ENCODE measurements at places on chromosomes 7 and 10.
A peak's percentile ranks its signal among the peaks of the same experiment; 100 is the strongest.

- DNase-seq, result peak; percentile 74
Measured at GRCh38 chr10:6269953-6270867, 67.5 kb downstream of the PFKFB3 start.

DNA sequence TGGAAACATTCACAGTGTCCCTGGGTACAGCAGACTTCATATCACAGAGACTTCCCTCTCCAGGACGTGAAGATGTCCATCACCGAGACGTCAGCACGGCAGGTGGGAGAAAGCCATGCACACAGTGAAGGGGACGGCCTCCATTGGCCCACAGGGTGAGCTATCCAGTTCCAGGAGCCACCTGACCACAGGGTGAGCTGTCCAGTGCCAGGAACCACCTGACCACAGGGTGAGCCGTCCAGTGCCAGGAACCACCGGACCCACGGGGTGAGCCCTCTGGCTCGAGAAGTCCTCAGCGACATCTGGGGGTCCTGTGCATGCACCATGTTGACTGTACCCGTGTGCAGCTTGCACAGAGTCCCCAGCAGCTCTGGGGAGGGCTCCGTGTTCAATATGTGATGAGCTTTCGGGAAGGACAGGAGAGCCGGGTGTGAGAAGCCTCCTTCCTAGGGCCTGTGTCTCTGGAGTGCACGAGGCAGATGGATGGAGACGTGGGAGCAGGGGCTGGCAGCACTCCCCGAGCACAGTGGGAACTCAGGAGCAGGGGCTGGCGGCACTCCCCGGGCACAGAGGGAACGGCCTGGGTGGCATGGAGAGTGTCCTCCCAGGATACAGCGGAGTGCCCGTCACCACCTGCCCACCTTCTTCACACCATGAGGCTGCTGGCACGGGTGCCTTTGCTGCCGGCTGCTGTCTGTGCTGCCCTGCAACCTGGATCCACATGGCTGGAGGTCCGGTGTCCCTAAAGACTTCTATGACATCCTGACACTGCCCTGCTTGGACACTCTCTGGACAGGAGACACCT lies 616.2 kb downstream of the DNAJB6 start:
- no peak for DNase-seq

DNA sequence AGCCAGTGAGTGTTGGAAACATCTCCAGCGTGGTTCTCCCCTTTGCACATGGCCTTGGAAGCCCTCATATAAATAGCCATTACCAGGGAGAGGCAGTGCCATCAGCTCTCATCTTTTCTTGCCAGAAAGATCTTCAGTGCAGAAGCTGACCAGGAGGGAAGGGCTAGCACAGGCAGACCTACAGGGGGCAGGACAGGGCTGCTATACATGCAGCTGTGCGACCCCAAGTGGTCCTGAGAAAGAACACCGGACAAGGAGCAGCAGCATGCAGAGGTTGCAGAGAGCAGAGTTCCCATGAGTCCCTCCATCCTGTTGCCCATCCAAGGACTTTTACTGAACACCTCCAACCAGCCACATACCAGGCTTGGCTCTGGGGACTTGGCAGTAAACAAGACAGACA lies 17.1 kb downstream of the GRID1 start:
- no peak for DNase-seq

DNA sequence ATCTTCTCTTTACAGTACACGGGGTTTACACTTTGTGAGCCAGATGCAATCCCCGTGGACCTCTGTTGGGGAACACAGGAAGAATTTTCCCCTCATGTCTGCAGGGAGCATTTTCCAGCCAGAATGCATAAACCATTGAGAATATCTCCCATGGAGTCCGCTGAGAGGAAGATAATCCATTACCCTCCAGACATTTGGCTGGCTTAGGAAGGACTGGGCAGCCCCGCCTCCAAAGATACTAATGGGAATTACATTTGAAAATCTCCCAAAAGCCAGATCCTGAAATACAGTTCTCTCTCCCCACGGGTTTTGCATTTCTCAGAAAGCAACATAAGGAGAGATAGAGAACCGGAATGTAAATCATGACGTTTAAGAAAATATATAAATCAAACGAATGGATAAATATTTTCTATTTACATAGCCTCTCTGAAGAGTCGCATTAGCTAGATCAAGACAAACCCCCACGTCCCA lies 53.5 kb downstream of the TRIL start:
- no peak for DNase-seq

- DNase-seq, result peak; percentile 21
Measured at GRCh38 chr10:49398000-49398861, 2.3 kb upstream of the DRGX start.

GRCh38 chr10:47033081-47033480 lies 121.9 kb downstream of the PTPN20 start:
- DNase-seq, result no peak

GRCh38 chr10:70616761-70617160 lies 14.2 kb upstream of the PRF1 start:
- DNase-seq, result no peak

GRCh38 chr10:49177391-49178355 lies 10.5 kb downstream of the TMEM273 start:
- peak; percentile 63 for DNase-seq

DNA sequence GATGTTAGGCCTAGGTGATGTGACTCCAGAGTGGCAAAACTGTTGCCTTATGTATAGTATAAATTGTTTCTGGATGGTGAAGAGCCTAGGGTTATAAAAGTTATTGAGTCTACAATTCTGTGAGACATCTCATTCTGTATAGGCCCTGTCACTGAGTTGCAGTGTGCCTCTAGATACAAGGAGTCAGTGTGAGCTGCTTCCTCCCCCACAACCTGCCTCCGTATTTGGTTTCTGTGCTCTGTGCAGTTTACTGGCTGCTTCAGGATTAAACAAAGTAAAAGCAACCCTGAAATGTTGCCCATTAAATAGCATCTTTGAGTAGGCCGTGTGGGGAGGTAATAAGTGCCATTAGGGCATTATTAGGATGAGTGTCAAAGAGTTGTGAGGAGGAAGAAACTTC lies 1.9 kb upstream of the IFRD1 start:
- no peak for DNase-seq

- no peak for DNase-seq
Measured at GRCh38 chr10:69361303-69361614, 55.5 kb downstream of the TACR2 start.

DNA sequence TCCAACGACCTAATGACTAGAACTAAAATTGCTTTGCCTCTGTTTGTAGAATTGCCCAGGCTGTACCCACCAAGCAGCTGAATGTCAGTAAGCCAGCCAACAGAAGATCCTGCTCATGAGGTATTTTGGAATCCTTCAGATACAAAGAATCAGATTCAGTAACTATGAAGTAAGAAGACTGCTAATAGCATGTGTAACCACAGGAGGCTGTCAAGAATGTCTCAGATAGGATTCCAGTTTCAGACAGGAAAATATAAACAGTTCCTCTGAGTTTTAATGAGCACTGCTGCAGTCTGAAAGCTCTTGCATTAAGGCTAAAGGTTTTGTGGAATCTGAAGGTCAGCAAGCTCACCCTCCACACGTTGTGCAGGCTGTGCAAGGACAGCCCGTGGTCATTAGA lies 112.6 kb upstream of the ADAM12 start:
- no peak for DNase-seq

GRCh38 chr7:141312395-141312794 lies 238.5 kb downstream of the TMEM178B start:
- DNase-seq, result no peak

GRCh38 chr10:18647151-18647550 lies 4.2 kb downstream of the NSUN6 start:
- DNase-seq, result no peak

DNA sequence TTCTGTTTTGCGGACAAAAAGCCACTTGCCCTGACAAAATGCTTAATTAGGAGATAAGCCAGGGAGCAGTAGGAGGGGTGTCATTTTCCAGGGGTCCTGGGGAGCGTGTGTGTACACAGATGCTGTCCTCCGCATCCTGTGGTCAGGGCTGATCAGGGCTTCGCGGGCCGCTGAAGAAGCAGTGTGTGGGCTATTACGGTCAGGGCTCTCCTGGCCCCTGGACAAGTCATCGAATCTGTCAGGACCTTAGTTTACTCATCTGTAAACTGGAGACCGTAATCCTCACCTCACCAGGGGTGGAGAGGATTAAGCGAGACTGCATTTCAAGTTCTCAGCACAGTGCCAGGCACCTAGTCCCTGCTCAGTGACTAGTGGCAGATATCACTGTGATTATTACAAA lies 26.0 kb upstream of the MXI1 start:
- DNase-seq, result no peak

GRCh38 chr10:113053091-113053490 lies 103.0 kb downstream of the TCF7L2 start:
- DNase-seq, result no peak

- DNase-seq, result no peak
Measured at GRCh38 chr7:28409716-28410627, 2.3 kb upstream of the CREB5 start.

DNA sequence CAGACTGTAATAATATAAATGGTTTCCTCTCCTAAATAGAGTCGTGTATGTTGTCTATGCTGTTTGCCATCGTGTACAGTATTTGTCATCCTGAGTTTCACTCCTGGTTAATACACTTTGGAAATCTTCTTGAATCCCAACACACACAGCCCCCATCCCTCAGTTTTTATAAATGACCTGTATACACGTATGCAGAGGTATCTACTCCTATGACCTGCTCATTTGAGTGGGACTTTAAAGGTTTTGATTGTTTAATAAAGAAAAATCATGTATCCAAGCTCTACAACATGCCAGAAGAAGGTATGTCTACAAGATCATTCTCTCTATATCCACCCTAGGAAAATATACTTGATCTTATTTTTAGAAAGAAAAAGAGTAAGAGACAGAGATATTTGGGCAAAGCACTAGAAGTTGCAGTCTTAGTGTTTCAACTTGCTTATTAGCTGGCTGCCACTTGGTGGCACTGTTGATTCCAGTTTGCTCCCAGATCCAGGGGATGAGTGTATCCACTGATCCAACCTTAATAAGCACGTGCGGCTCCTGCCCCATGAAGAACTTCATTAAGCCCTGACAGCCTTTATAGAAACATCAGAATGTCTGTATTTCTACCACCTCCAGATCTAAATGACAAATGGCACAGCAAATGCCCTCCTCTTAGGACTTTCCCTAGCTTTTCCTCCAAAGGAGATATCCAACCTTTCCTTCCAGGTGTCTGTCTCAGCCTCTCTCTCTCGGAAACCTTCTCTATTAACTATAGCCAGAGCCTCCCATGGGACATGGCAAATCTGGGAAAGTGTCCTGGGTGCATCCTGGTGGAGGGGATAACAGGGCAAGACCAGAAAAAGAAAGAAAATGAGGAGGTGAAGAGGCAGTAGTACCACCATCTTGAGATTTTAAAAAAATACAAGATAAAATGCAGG lies 181.6 kb upstream of the NEBL start:
- peak; percentile 25 for DNase-seq

- no peak for DNase-seq
Measured at GRCh38 chr7:130595986-130596385, 72.6 kb downstream of the COPG2 start.

GRCh38 chr10:85315657-85316056 lies 987.3 kb downstream of the CCSER2 start:
- no peak for DNase-seq

- no peak for DNase-seq
Measured at GRCh38 chr7:67653856-67654454, 657.3 kb downstream of the TYW1 start.

- DNase-seq, result no peak
Measured at GRCh38 chr7:150912427-150912826, 60.1 kb downstream of the AOC1 start.

DNA sequence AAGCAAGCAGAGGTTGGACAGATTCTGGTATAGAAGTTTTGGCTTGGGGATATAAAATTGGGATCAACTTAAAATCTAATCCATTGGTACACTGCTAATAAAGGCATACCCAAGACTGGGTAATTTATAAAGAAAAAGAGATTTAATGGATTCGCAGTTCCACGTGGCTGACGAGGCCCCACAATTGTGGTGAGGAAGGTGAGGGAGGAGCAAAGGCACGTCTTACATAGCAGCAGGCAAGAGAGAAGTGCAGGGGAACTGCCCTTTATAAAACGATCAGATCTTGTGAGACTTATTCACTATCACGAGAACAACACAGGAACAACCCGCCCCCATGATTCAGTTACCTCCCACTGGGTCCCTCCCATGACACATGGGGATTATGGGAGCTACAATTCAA lies 9.7 kb downstream of the ACADSB start:
- DNase-seq, result no peak

DNA sequence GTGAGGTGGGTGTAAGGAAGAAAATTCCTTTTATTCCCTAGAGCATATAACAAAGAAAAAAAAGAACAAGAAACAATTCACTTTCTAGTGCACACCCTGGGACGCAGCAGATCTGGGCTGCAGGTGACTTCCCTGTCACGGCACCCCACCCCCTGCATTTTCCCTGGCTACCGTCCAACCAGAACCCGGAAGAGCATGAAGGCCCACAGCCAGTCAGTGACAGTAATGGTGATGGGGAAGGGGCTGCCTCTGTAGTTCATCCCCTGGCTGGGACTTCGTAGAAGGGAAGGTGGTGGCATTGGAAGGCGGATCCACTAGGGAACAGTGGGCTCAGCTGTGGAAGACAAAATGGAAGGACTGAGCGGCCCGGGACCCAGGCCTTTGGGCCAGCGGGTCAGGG lies 236.7 kb downstream of the BUB3 start:
- DNase-seq, result no peak

GRCh38 chr10:33661580-33662336 lies 327.3 kb upstream of the NRP1 start:
- DNase-seq, result no peak

DNA sequence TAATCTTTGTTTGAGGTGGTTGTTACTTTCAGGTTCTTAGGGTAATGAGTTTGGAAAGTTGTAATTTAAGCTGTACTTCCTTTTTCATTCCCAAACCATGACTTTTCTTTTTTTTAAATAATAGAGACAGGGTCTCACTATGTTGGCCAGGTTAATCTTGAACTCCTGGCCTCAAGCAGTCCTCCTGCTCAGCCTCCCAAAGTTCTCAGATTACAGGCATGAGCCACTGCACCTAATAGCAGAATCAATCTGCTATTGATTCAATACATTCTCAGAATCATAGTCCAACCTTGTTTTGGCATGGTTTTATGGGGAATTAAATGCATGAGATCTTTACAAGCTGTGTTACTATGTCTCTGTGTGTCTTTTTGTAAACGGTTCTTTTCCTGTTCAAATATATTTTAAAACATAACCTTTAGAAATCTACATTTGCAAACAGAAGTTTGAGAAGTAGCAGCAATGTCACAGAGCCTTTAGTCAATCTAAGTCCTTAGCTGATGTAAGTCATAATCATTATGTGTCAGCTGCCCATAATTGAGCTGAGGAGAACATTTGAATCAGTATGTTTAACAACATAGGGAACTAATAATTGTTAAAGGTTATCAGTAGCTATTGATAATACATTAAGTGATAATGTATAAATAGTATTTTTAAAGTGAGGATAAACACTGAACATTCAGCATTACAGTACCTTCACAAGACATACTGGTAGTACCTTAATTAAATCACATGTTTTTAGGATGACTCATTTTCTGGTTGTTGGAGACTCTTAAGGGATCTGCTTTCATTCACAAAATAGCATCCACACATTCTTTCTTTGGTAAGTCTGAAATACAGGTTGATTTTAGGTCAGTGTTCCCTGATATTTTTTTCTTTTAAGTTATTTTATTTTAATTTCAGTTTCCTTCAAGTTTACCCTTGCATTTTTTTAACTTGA lies 8.8 kb downstream of the INPP5F start:
- DNase-seq, result no peak
